ENCODE measurements at places on chromosomes 4 and X. TPM values are rescaled to one million over a fixed set of nuclear protein-coding genes. Genes with fewer than 3 reads are reported as not detected.

Gene IL21
- not detected for total RNA-seq

Gene ASB12
- total RNA-seq, result not detected

Gene ARHGAP36
- not detected for total RNA-seq

Gene CTAG1A
- total RNA-seq, result not detected

Gene ZNF157
- 0.24 TPM for total RNA-seq

Gene SLC10A4
- total RNA-seq, result not detected

Gene GATA1
- not detected for total RNA-seq

Gene BMX
- 0.03 TPM for total RNA-seq

Gene SPATA4
- 0.10 TPM for total RNA-seq

Gene BEX1
- total RNA-seq, result 0.54 TPM
